NCI-H1092 treated with DMSO at 0.1 percent for 48 hours (cell line): ENCODE measurements at places on chromosomes 16 and 17.

DNA sequence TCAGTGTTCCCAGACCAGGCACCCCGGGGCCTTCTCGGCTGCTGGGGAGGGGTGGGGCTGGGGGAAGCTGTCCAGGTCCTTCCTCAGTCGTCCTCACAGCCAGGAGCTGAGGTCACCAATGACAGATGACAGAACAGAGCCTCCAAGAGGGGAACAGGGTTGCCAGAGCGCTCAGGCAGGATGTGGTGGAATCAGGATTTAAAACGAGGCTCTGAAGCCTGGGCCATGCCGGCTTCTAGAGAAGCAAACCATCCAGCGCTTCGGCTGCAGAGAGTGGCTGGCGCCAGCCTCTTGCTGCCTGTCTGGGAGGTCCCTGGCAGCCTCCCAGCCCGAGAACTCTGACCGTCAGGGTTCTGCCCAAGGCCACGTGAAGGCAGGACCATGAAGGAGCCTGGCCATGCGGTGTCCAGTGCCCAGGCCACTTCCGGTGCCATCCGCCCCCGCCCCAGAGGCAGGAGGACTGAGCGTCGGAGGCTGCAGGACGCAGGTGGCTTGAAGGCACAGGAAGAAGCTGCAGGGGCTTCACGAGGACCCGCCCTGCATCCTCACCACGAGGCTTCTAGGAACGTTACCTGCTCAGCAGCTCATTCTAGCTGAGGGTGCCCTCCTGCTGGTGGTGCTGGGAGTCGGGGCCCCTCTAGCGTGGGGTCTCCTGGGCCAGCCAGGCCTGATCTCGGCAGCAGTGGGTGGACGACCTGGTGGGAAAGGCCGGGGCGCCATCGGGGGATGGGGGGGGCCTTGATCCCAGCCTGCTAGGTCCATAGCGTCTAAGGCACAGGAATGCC is 78.5 kb downstream of the KLHDC4 start:
- DNase-seq, result no peak

DNA sequence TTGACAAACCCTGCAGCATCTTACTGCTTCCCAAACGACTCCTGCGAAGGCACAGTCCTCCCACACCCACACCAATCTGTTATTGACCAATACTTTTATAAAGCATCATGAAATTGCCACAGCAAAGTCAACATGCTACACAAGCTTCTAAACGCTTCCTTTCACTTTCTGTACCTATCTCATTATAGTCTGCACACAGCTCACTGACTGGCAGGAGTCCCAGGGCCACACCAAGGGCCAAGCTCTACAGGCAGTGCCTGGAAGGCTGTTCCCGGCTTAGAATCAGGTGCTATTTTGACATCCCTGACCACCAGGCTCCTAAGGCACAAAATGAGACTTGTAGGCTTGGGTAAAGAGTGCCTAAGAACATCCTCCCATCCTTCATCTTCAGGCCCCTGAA is 39.5 kb downstream of the USP7 start:
- no peak for DNase-seq

DNA sequence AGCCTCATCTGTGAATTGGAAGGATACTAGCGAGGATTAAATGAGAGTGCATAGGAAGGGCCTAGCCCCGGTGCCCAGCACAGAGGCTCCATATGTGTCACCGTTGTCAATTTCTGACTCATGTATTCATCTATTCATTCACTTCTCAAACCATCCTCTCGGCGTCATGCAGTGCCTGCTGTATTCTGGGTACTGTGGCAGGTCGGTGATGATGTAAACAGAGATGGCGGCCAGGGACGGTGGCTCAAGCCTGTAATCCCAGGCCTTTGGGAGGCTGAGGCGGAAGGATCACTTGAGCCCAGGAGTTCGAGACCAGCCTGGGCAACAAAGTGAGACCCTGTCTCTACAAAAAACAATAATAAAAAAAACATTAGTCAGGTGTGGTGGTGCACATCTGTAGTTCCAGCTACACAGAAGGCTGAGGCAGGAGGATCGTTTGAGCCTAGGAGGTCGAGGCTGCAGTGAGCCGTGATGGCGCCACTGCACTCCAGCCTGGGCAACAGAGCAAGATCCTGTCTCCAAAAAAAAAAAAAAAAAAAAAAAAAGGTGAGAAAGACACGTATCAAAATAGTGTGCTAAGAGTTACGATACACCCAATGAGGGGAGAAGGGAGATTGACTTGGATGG is 4.3 kb upstream of the PPP1R1B start:
- DNase-seq, result no peak

DNA sequence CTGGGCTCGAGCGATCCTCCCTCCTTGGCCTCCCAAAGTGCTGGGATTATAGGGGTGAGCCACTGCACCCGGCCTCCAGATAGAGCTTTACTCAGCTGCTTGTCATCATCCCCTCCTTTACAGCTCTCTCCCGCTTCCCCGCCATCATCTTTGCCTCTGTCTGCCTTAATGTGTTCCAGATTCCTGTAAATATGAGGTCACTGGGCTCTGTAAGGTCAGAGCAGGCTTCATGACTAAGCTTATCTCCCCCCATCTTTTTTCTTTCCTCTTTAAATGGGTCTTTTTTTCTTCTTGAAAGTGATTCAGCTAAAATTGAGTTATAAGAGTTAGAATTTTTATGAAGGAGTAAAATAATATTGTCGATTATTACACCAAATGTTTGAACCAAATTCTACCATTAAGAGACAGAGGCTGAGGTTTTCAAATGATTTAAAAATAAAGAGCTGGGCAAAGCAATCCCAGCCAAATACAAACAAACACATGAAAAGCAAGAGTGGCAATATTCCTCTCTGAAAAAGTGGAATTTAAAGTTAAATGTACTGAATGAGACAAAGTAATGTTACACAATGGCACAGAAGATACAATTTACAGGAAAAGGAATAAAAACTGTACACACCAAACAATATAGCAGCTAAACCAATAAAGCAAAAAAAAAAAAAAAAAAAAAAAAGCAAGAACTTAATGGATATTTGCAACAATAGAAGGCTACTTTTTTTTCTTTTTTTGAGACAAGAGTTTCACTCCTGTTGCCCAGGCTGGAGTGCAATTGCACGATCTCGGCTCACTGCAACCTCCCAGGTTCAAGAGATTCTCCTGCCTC is 62.1 kb downstream of the CRISPLD2 start:
- no peak for DNase-seq

GRCh38 chr17:55288356-55289105 is 23.8 kb downstream of the HLF start:
- DNase-seq, result no peak

- no peak for DNase-seq
These were observed 110.3 kb downstream of the BANP start for GRCh38 chr16:88061346-88062110.

DNA sequence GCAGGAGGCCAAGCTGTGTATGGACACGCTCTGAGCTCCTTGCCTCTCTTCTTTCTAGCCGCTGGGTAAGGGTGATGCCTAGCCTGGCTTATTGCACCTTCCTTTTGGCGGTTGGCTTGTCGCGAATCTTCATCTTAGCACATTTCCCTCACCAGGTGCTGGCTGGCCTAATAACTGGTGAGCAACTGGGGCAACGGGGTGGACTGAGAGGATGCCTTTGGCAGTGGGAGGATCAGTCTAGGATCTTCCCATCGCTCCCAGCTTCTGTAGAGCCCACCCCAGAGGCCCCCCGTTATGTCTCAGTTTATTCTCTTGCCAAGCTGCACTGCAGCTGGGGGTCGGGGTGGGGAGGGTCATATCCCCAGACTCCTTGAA is 4.4 kb downstream of the G6PC3 start:
- no peak for DNase-seq
